Cortex of kidney (tissue), 1 donor: ENCODE measurements at places on chromosomes 3 and 15.

GRCh38 chr3:116056280-116056679 is 389.0 kb downstream of the LSAMP start:
- no peak for DNase-seq

DNA sequence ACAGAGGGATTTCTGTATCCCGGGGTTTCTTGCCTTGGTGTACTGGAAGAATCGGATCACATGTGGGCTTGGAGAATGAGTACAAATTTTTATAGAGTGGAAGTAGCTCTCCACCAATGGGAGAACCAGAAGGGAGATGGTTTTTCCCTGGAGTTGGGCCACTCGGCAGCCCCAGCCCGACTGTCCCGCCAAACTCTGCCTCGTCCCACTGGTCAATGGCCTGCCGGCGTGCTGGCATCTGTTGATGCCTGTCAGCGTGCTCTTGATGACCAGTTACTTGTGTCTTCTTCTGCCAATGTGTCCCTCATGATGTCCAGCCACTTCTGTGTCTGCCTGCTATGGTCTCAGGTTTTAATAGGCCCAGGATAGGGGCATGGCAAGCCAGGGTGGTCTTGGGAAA is 100.5 kb downstream of the CFAP44 start:
- DNase-seq: no peak

DNA sequence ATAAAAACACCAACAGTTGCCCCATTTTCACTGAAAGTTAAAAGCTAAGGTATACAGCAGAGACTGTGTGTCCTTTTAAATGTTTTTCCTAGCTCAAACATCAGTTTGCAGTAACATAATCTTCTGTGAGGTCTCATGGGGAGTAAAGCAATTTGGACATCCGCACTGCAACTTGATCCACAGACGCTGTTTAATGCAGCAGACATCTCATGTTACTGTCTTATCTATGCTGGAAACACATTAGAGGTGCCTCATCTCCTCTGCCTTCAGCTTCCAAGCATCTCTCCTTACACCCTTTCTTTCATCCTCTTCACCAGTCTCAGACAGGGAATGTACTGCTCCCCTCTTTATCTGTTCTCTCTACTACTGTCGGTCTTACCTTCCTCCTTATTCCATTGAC is 53.7 kb upstream of the ATP11B start:
- no peak for DNase-seq

DNA sequence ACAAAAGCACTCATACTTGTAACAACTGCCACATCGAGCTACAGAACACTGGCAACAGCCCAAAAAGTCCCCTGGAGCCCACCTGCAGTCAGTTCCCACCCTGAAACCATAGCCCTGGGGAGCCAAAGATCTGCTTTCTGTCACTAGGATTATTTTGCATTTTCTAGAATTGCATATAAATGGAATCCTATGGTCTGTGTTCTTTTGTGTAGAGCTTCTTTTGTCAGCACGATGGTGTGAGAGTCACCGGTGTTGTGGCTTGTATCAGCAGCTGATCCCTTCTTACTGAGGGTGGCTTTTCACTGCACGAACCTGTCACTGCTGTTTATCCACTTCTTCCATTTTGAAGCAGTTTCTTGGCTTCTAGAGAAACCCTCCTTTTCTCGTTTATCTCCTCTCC is 60.1 kb upstream of the PRR23E start:
- DNase-seq: no peak

DNA sequence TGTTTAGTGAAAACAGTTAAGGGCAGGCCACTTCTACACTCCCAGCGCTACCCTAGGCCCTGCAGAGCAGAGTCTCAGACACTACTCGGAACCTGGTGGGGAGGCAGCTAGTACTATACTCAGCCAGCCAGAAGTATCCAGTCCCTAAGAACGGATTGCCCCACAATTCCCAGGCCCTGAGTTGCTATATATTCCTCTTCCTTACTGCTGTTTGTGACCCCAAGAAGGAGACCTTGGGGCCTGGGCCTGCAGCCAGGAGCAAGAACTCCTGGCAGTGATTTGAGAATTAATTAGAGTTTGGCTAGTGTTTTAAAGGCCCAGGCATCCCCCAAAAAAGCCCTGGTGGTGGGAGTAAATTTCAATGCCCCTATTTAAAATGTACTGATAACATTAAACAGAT is 87.7 kb downstream of the RBPMS2 start:
- DNase-seq: no peak
